ENCODE measurements at places on chromosomes 6 and 20. TPM values are rescaled to one million over a fixed set of nuclear protein-coding genes. Genes with fewer than 3 reads are reported as not detected.

DNA sequence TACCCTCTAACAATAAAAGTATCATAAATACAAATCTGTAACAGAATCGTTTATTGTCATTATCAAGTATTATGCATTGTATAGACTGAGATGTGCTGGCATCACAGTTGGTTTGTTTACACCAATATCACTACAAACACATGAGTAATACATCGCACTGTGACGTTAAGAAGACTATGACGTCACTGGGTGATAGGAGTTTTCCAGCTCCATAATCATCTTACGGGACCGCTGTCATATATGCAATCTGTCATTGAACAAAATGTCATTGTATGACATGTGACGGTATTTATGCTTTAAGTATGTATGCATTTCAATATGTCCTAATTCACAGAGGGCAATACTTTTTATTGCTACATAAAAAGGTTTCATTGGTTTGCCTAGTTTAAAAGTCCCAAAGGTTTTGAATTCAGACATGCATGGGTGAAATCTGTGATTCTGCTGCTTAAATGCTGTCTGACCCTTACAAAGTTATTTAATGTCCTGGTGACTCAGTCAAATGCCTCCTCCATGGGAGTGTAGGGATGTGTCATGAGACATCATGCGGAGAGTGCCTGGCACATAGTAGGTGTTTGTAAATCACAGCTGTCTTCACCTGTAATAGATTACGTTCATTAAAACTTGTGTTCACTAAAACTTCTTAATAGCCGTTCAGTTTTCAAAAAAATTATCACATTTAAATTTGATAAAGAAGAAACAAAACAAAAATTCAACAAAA is 160.7 kb upstream of the PDE10A start:
- DNase-seq = no peak

DNA sequence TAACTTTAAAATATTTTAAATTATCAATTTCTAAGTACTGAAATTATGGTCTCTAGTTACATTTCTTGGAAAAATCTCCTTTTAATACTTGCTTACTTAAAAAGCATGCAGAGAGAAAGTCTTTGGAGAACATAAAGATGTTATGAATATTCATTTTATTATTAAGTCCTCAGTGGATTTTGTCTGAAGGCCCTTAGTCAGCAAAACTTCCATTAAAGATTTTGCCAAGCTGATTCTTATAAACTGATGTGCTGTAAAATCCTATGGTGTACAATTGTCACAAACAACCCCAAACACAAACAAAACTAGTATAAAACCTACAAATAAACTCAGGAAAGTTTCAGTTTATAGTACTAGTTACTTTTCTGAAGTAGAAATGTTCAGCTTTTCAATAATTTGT is 372.7 kb downstream of the MEI4 start:
- DNase-seq = no peak

DNA sequence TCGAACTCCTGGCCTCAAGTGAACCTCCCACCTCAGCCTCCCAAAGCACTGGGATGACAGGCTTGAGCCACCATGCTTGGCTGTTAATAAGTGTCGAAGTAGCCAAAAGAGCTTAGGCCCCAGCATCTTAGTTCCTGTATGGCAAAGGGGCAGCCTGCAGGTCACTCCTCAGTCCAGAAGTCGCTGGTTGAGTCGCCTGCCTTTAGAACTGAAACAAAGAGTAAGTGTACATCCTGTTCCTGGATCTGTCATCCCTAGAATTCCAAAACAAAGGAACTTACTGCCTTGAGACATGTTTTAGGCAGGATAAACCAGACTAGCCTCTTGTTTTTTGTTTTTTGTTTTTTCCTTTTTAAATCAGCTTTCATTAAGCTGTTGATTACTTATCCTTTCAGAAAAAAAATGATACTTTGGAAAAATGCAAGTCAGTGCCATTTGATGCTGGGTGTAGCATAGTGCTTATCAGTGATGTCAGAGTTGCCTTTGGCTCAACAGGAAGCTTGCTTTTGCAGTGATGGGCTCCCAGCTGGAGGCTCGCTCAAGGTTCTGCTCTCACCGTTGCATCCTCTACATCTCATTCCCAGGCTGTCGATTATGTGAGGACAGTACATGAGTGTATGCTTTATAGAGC is 9.0 kb downstream of the ACTR5 start:
- DNase-seq = no peak

GRCh38 chr20:58634521-58635278 is 16.4 kb upstream of the STX16 start:
- DNase-seq = peak; percentile 39

- DNase-seq = no peak
These were observed 136.9 kb upstream of the AGPAT4 start for GRCh38 chr6:161410736-161411135.

GRCh38 chr6:32140420-32141046 is 10.4 kb upstream of the FKBPL start:
- no peak for DNase-seq

DNA sequence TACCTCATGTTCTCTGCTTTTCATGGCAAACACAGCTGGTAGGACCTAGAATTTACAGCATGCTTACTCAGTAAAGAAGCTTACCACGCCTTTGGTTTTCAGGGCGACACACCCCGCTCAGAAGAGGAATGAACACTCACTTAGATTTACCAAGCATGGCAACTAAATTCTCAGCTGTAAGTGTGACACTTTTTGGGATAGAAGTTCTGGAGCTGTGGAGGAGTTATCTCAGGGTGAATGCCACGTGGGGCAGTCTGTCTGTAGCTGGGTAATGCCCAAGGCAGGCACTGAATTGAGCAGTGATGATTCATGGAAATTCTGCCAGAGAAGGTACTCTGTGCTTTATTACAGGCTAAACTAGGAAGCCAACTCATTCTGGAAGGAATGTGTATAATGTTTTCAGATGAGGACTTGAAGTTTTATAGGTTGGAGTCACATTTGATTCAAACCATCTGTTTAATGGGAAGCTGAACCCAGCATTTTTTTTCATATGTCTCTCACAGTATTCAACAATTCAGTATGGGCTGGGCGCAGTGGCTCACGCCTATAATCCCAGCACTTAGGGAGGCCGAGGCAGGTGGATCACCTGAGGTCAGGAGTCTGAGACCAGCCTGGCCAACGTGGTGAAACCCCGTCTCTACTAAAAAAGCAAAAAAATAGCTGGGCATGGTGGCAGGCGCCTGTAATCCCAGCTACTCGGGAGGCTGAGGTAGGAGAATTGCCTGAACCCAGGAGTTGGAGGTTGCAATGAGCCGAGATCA is 3.5 kb upstream of the PRIM2 start:
- DNase-seq = no peak

DNA sequence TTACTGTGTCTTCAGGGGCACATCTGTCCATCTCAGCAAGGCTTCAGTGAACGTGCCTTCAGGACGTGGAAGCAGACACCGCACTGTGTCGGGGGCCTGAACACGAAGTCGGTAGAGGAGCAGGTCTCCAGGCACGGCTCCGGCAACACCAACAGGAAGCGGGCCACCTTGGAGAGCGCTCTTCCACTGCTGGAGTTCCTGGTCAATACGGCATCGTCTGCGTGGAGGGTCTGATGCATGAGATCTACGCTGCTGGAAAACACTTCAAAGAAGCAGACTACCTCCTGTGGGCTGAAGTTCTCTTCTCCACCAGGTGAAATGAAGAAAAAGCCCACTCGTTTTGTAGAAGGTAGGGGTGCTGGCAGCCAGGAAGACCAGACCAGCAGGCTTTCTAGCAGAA is 69.3 kb upstream of the SLCO4A1 start:
- DNase-seq = no peak

DNA sequence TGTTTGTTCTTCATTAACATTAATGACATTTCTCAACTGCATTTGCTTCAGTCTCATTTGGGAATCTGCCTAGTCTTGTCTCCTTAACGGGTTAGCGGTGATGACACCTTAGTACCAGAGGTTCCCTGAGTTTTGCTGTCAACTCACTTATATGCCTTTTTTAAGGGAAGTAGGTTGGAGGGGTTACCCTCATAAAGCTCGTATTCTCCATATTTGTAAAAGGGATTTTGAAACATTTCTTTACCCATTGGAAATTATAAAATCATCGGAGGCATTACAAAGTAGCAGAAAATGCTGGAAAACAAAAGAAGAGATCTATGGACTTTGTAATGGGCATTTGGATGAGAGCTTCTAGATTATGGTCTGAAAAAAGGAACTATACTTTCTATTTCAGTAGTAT is 88.7 kb upstream of the PRDM1 start:
- DNase-seq = no peak

- no peak for DNase-seq
These were observed 94.4 kb downstream of the CD83 start for GRCh38 chr6:14212020-14212419.

- no peak for DNase-seq
These were observed 371.8 kb upstream of the JAG1 start for GRCh38 chr20:11045412-11046175.

DNA sequence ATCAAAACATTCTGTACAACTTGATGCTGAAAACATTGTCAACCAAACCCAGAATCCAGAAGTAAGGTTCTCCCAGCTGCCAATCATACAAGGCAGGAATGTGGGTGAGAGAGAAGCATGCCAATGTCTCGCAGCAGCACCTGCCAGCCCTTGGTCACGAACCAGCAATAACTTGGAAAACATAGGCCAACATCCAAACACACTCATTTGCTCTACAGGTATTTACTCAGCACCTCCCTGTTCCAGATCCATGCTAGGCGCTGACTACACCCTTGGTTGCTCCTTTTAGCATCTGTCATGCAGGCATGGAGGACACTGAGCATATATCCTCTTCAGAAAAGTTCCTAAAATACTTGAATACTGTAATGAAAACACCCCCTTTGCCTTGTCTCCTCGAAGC is 63.6 kb downstream of the FAXC start:
- no peak for DNase-seq

DNA sequence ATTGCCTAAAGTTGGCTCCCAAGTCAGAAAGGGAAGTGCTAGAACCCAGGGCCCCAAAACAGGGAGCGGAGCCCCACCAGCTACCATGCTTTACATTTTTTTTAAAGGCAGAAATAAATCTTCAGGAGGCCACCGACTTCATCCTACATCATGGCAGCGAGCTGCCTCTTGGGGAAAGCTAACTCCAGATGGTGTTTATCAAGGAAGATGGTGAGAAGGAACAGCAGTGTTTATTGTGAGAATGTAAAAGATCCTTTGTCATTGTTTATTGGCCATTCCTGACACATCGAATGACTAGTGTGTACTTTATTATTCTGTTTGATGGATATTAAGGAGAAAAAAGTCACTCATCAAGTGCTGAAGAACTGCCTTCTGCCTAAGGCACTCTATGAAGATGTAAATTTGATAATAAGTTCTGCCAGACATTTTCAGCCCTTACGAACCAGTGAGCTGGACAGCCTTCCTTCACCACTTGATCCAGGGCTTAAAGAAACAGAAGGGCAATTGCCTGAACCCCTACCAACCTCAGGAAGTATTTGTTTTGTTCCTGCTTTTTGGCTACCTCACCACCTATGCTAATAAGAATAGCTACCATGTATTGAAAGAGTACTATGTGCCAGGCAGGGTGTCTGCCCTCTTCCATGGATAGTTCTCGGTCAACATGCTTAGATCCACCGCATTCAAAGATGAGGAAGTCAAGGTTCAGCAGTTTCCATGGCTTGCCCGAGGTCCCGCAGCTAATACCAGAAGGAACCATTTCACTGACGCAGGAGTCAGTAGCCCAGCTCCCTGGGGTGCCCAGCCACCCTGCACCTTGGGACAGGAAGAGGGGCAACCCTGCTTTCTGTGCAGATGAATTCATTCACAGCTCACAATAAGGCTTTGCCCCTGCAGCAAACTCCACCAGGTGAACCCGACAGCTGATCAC is 194.7 kb upstream of the RREB1 start:
- DNase-seq = no peak

DNA sequence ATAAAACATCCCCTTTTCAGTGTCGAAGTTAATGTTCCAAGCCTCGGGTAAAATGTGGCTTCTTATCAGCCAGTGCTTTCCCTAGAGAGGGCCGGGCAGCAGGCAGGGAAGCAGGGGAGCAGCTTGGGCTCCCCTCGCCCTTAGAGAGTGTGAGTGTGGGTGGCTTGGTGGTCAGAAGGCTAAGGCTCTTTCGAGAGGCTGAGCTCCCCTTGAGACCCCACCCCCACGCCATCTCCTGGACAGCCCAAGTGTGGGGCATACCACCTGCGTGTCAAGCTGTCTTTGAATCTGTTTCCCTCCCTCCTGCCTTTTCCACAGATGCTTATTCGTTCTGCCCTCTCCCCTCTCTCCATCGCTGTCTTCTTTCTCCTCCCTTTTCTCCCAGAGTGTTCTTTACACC is 95.1 kb upstream of the FOXP4 start:
- DNase-seq = peak; percentile 22

- no peak for DNase-seq
These were observed 278.4 kb downstream of the CDH26 start for GRCh38 chr20:60236613-60237012.

DNA sequence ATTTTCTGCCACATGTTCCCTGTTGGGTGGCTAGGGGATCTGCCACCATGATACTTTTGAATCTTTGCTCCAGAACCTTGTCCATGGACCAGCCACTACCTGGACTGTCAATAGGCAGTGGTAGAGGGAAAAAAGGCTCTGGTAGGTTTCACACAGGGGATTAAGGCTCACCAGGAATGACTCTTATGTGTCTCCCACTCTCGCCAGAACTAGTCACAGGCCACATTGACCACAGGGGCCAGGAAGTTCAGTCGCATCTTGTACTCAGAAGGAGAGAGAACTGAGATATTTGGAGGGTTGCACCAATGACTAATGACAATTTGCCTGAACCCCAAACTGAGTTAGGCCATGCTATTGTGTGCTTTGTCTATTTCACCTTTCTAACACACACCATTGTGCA is 23.6 kb upstream of the APCDD1L start:
- DNase-seq = no peak

GRCh38 chr20:25394996-25395395 is 4.4 kb upstream of the ABHD12 start:
- no peak for DNase-seq

- DNase-seq = no peak
These were observed 120.1 kb upstream of the HDDC2 start for GRCh38 chr6:125421836-125422235.

DNA sequence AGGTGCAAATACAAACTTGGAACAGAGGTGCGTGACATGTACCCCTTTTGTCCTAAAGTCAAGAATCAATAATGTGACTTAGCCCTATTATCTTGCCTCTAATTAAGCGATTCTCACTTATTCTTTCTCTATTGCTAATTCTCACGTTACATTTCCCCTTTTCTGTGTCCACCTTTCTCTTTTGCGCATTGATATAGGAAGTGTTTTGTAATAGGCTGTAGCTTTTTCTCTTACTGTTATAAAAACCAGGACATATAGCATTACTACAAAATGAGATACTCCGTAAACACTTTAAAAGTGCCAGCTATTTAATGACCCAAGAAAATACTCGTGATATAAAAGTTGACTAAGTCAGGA is 669 bp upstream of the TMEM30A start:
- DNase-seq = no peak

- no peak for DNase-seq
These were observed 53.0 kb downstream of the NUDT3 start for GRCh38 chr6:34339432-34339831.

GRCh38 chr6:32391505-32391904 is 15.5 kb downstream of the BTNL2 start:
- no peak for DNase-seq

The HLA-B gene
- total RNA-seq = 5,542 TPM

The LKAAEAR1 gene
- total RNA-seq = 1.1 TPM

The ECT2L gene
- total RNA-seq = not detected

The MEP1A gene
- total RNA-seq = not detected

The CTAGE9 gene
- total RNA-seq = not detected

The SOD2 gene
- 72.1 TPM for total RNA-seq

The FOXQ1 gene
- not detected for total RNA-seq

The RNF217 gene
- total RNA-seq = 0.08 TPM

The HSP90AB1 gene
- 453 TPM for total RNA-seq

The ABHD16B gene
- total RNA-seq = not detected

The AGER gene
- 47.4 TPM for total RNA-seq

The DTNBP1 gene
- 19.3 TPM for total RNA-seq

All from activated naive CD8-positive, alpha-beta T cell treated with anti-CD3 and anti-CD28 coated beads, Interleukin-2, amount 10 ng/mL, durations not matched to agents 7 days and 5 days (primary cell).